Trophoblast cell (in vitro differentiated cells and primary cell): ENCODE measurements at places on chromosomes 4 and X.
A peak's percentile ranks its signal among the peaks of the same experiment; 100 is the strongest.

DNA sequence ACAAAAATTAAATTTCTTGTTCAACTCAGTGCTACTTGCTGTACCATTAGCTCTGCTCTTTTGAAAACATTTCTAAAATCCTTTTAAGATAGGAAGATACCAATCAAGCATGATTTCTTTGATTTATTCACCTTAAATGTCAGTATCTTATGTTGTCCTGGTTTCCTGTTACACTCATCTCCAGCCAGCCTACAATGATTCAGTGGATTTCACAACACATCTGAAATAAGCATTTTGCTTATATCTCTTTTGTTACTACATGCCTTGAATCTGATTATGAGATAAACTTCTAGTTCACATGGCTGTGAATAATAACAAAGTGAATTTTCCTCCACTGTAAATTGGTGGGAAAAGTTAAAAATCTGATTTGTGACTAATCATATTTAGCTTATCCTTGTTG is 112.5 kb upstream of the BMP3 start:
- DNase-seq, result peak; percentile 66
- no peaks in the 10 kb centered on the region for H3K36me3 ChIP-seq
- H3K27ac ChIP-seq, result no peak overlapping the region
- H3K4me3 ChIP-seq, result no peak overlapping the region
- peaks cover 3% of the 10 kb centered on the region for H3K4me1 ChIP-seq
- H3K27me3 ChIP-seq, result no peaks in the 10 kb centered on the region

GRCh38 chr4:120630427-120630826 is 292.1 kb downstream of the PRDM5 start:
- H3K36me3 ChIP-seq, result no peaks in the 10 kb centered on the region
- no peak overlapping the region for H3K4me3 ChIP-seq
- no peaks in the 10 kb centered on the region for H3K4me1 ChIP-seq
- DNase-seq, result no peak
- H3K27ac ChIP-seq, result no peak overlapping the region
- H3K27me3 ChIP-seq, result no peaks in the 10 kb centered on the region

DNA sequence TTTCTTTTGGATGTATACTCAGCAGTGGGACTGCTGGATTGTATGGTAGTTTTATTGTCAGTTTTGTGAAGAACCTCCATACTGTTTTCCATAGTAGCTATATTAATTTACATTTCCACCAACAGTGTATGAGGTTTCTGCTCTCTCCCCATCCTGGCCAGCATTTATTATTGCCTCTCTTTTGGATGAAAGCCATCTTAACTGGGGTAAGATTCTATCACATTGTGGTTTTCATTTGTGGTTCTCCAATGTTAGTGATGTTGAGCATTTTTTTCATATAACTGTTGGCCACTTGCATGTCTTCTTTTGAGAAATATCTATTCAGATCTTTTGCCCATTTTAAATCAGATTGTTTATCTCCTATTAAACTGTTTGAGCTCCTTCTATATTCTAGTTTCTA is 27.6 kb downstream of the QRFPR start:
- H3K27me3 ChIP-seq, result no peaks in the 10 kb centered on the region
- no peak overlapping the region for H3K27ac ChIP-seq
- H3K36me3 ChIP-seq, result no peaks in the 10 kb centered on the region
- H3K4me3 ChIP-seq, result no peak overlapping the region
- H3K4me1 ChIP-seq, result no peaks in the 10 kb centered on the region
- DNase-seq, result no peak

- H3K27me3 ChIP-seq, result no peaks in the 10 kb centered on the region
- no peak for DNase-seq
- no peaks in the 10 kb centered on the region for H3K4me1 ChIP-seq
- no peak overlapping the region for H3K4me3 ChIP-seq
- no peak overlapping the region for H3K27ac ChIP-seq
Measured at GRCh38 chr4:28879900-28880299, 1840.3 kb upstream of the PCDH7 start.

DNA sequence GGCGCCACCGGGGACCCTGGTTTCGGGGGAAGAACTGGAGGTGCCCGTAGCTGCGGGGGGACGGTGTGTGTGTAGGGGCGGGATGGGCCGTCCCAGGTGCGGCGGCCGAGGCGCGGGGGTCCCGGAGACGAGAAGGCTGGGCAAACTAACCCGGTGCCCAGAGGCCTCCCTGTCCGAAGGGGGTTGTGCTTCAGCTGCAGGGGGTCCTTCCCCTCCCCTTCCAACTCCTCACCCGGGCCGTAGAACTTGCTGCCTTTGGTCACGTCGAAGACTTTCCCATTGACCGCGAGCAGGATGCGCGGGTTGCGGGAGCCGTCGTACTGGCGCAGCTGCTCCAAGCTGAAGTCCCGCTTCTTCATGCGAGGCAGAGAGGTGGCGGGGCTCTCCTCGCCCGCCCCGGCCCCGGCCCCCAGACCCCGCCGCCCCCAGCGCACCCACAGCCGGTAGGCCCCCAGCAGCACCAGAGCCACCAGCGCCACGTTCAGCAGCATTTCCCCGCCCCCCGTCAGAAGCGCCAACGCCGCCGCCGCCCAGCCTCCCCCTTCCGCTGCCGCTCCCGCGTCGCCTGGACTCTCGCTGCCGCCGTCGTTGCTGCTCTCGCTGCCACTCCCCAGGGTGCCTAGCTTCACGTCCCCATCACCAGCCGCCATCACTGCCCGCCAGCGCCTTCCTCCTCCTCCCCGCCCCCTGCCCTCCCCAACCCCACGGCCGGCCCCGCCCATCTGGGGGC is at the start of gene PGRMC2:
Gene PGRMC2 (minus strand): TSS at position 673 of the 730 bp plus-strand sequence. CDS start 23 bp downstream, at position 650.
- peak within 1 kb of the TSS; percentile 95 for H3K27ac ChIP-seq
- H3K4me1 ChIP-seq, result no peaks in the 10 kb centered on the region
- peak within 1 kb of the TSS; percentile 96 for H3K4me3 ChIP-seq
- peak; percentile 40 for DNase-seq

GRCh38 chrX:133177202-133177601 is 41.0 kb downstream of the TFDP3 start:
- H3K36me3 ChIP-seq, result no peaks in the 10 kb centered on the region
- no peak for DNase-seq
- H3K27me3 ChIP-seq, result no peaks in the 10 kb centered on the region
- H3K4me1 ChIP-seq, result peaks cover 3% of the 10 kb centered on the region

- no peaks in the 10 kb centered on the region for H3K4me1 ChIP-seq
- DNase-seq, result no peak
- no peak overlapping the region for H3K4me3 ChIP-seq
- no peak overlapping the region for H3K27ac ChIP-seq
- no peaks in the 10 kb centered on the region for H3K36me3 ChIP-seq
Measured at GRCh38 chr4:31735004-31735403, 1014.8 kb downstream of the PCDH7 start.

GRCh38 chr4:88674565-88674964 is 23.1 kb downstream of the NAP1L5 start:
- H3K27me3 ChIP-seq, result no peaks in the 10 kb centered on the region
- H3K4me1 ChIP-seq, result no peaks in the 10 kb centered on the region
- H3K4me3 ChIP-seq, result no peak overlapping the region
- H3K27ac ChIP-seq, result no peak overlapping the region

DNA sequence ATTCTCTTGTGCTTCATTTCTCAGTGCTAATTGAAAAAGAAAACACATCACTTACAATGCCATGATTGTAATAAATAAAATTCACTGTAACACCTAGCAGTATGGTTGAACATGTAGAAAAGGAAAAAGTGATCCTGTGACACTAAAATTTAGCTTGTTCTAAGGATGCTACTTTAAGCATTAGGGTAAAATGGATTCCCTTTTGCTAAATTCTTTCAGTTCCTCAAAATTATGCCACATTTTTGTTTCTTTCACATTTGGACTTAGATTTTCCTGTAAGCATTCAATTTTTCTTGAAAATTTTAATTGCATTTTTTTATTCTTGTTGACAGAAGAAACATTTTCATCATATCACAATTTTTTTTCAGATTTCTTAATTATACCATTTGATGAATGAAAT is 19.4 kb downstream of the TET2 start:
- H3K36me3 ChIP-seq, result peaks cover 1% of the 10 kb centered on the region
- no peak for DNase-seq
- no peaks in the 10 kb centered on the region for H3K27me3 ChIP-seq
- H3K27ac ChIP-seq, result no peak overlapping the region

DNA sequence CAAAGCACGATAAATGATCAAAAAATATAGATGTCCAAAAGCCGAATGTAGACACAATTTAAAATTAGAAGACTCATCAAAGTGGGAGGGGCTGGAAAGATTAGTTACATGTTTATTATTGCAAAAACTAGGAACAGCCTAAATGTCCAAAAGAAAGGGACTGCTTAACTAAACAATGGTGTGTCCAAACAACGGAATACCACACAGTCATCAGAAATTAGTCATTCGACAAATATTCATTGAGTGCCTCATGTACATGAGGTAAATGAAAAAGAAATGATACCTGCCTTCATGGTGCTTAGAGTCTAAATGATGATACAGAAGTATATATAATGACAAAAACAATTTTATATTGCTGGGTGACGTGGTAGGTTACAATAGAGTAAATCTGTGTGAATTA is 139.7 kb downstream of the MAML3 start:
- no peak for DNase-seq
- H3K27ac ChIP-seq, result no peak overlapping the region
- H3K4me3 ChIP-seq, result no peak overlapping the region
- H3K4me1 ChIP-seq, result no peaks in the 10 kb centered on the region

- no peak for DNase-seq
- H3K36me3 ChIP-seq, result no peaks in the 10 kb centered on the region
- no peak overlapping the region for H3K4me3 ChIP-seq
- peaks cover 69% of the 10 kb centered on the region for H3K27me3 ChIP-seq
- H3K27ac ChIP-seq, result no peak overlapping the region
Measured at GRCh38 chr4:1407657-1408333, 1.6 kb upstream of the NKX1-1 start.

DNA sequence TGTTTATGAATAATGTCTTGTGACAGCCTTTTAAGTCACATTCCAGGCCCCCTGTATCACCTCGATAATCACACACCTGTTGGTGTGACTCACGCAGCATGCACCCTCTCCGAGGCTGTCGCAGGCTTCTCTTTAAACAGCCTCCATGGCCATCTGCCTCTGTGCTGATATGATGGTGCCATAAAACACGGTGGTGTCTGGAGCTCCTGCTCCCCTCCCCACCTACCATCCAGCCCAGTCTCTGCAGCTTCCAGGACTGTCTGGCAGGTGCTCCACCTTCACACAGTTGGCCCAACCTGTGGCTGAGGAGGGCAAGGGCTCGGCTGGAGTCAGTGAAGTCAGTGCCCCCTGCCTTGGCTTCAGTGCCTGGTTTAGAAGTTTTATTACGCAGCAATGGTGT is 173.8 kb upstream of the RPL34 start:
- H3K27ac ChIP-seq, result no peak overlapping the region
- DNase-seq, result peak; percentile 16
- H3K4me3 ChIP-seq, result no peak overlapping the region
- H3K27me3 ChIP-seq, result no peaks in the 10 kb centered on the region
- H3K36me3 ChIP-seq, result no peaks in the 10 kb centered on the region

- H3K4me1 ChIP-seq, result no peaks in the 10 kb centered on the region
- no peak for DNase-seq
- H3K27ac ChIP-seq, result no peak overlapping the region
- no peaks in the 10 kb centered on the region for H3K36me3 ChIP-seq
- H3K27me3 ChIP-seq, result no peaks in the 10 kb centered on the region
Measured at GRCh38 chr4:144634978-144635747, 10.8 kb upstream of the HHIP start.

GRCh38 chr4:56426273-56426672 is 9.1 kb downstream of the PPAT start:
- no peaks in the 10 kb centered on the region for H3K27me3 ChIP-seq
- H3K27ac ChIP-seq, result no peak overlapping the region
- no peak overlapping the region for H3K4me3 ChIP-seq
- no peaks in the 10 kb centered on the region for H3K4me1 ChIP-seq

DNA sequence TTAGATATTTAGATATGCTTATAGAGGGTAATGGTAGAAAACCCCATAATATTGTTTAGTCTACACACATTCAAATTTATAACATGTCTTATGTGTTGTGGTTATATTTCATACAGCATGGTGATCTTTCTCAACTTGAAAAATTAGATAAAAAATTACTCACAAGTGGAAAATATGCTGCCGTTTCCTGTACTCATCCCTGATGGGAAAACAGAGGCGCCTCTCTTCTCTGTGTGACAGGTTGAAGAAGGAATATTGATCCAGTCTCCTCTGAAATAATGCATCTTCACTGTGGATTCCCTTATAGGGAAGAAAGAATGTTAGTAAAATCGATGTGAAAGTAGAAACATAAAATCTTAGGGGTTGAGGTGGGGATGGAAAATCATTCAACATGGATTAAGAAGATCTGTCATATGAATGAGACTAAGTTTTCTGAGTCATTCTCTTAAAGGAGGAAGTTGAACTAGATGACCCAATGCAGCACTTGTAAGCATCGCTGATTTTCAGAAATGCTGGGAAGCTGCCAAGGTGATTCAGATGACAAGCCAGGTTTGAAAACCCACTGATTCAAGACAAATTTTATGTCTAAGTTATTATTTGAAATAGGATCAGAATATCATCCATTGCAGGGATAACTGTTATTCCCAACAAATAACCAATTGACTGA is 70.7 kb downstream of the ANKRD50 start:
- no peaks in the 10 kb centered on the region for H3K36me3 ChIP-seq
- no peak overlapping the region for H3K27ac ChIP-seq
- H3K4me3 ChIP-seq, result no peak overlapping the region
- no peaks in the 10 kb centered on the region for H3K4me1 ChIP-seq

DNA sequence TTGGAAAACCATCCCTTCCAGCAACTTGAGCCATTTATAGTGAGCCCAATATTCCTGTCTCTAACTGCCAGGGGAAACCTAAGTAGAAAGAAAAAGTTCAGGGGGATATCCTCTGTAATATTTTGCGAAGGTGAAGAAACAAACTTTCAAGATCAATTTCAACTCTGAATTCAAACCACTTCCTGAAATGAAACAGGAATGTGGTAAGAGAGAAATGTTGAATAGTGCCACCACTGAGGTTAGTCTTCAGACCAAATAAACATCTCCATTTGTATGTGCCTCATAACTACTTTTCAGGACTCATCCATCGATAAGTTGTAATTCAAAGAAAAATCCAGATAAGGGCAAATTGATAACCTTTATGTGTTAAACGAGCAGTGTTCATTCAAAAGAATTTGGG is 128.7 kb downstream of the GABRB1 start:
- no peak for DNase-seq
- H3K4me3 ChIP-seq, result no peak overlapping the region
- no peaks in the 10 kb centered on the region for H3K4me1 ChIP-seq
- no peaks in the 10 kb centered on the region for H3K27me3 ChIP-seq

DNA sequence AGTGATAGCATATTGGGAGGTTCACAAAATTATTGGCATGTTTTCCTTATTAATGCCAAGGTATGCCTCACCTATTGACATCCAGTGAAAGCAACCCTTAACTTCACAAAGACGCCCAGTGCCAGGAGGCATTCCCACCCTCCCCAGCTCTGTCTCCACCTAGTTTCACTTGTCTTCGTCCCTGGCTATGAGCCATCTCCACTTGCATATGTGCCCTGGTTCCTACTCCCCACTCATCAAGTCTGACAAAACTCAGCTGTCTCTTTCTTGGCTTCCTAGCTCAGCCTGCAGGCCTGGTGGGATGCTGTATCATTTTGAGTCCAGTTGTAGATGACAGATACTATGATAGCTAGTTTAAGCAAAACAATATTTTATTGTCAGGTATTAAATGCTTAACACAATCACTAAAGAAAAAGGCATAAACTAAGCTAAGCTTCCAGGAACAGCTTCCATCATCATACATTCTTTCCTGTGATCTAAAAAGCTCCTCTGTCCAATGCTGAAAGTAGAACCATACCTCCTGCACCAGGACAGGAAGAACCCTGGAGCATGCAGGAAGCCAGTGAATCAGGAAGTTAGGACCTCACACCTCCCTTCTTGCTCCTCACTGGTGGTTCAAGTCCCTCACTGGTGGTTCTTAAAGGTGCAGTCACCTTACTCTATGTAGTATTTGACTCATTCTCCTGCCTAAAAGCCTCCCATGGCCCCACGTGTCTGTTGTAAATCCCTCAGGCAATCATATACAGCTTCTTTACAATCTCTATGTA is 410.3 kb upstream of the RASGEF1B start:
- no peaks in the 10 kb centered on the region for H3K36me3 ChIP-seq
- H3K27me3 ChIP-seq, result no peaks in the 10 kb centered on the region
- no peak for DNase-seq
- H3K4me1 ChIP-seq, result no peaks in the 10 kb centered on the region
